Thoracic aorta (tissue), 2 donors: ENCODE measurements at places on chromosomes 2 and 18.

- DNase-seq: no peak
Observed at GRCh38 chr18:79575891-79576685, 103.5 kb upstream of the CTDP1 start.

DNA sequence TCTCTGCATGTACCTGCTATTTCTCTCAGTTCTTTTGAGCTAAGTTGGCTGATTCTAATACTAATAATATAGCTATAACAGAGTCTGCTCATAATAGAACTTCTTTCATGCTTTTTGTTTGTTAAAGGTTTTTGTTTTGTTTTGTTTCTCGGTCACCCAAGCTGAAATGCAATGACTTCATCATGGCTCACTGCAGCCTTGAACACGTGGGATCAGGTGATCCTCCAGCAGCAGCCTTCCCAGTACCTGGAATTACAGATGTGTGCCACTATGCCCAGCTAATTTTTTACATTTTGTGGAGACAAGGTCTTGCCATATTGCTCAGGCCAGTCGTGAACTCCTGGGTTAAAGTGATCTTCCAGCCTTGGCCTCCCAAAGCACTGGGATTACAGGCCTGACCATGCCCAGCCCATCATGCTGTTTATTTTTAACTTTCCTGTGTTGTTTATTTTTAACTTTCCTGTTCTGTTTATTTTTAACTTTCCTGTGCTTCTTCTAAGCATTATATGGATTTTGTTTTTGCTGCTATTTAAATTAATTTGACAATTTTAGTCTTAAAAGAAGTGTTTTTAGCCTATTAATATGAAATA is 763.8 kb upstream of the CDH7 start:
- no peak for DNase-seq

DNA sequence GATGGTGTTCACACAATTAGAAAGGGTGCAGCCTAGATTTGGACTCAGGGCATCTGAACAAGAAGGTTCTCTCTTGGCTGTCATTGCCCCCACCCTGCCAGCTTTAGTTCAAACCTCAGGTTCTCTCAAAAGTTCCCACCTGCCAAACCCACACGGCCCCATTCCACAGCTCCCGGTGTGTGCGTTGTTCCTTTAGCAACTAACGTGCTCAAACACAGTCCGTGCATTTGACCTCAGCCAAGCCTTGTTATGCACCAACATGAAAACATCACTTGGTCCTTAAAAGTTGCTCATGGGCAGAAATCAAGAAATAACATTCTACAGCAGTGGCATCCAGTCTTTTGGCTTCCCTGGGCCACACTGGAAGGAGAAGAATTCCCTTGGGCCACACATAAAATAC is 32.0 kb downstream of the LOXHD1 start:
- no peak for DNase-seq

- DNase-seq: no peak
Observed at GRCh38 chr18:58310517-58310916, 266.5 kb downstream of the NEDD4L start.

DNA sequence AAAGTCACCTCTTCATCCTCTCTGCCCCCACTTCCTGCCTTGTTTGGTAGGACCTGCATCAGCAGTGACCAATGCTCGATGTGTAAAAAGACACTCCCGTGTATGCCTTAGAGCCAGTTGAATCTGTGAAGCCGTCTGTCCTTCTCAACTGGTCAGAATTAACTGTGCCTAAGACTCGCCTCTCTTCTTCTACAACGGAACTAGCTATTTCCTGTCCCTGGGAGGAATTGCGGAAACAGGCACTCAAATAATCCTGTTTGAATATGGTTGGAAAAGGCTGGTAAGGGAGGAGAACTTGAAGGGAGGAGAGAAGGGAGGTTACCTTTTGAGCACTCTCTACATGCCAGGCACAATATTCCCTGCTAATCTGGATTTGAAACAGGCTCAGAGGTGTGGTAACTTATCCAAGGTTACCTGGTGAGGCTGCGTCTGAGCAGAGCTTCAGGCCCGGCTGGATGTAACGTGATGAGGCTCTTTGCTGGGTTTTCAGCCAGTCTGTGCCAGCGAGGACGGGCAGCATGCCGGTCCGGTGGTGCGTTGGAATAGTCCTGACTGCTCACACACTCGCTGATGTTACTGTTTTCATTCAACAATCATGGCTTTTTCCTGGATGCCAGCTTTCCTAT is 127.0 kb downstream of the FAM168B start:
- no peak for DNase-seq

GRCh38 chr2:191824398-191824797 is 22.5 kb downstream of the CAVIN2 start:
- DNase-seq: no peak
